Right atrium auricular region (tissue), 2 donors: ENCODE measurements at places on chromosomes 5 and 9. TPM values are rescaled to one million over a fixed set of nuclear protein-coding genes. Genes with fewer than 3 reads are reported as not detected.

The GFI1B gene
- total RNA-seq, result 0.35 TPM

The CDC25C gene
- total RNA-seq, result 0.30 TPM

The ABITRAM gene
- 7.3 TPM for total RNA-seq

The MAMDC4 gene
- total RNA-seq, result 2.0 TPM

The PPP1R2B gene
- not detected for total RNA-seq

DNA sequence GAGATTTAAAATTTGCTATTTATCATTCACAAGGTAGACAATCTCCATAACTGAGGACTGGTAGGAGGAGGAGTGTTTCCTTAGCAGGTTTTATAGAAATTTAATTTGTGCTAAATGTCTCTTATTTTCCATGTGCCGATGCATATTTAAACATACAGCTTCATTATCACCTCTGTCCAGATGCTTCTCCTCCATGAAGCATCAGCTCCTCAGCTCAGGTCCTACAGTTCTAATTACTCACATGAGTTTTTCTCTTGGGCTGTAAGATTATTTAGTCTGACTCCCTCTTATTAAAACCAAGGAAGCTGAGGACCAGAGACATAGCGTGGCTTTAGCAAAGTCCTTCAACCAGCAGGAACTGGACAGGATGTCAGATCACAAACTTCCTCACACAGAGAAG, 300.2 kb upstream of the PANK3 start:
- DNase-seq, result no peak

DNA sequence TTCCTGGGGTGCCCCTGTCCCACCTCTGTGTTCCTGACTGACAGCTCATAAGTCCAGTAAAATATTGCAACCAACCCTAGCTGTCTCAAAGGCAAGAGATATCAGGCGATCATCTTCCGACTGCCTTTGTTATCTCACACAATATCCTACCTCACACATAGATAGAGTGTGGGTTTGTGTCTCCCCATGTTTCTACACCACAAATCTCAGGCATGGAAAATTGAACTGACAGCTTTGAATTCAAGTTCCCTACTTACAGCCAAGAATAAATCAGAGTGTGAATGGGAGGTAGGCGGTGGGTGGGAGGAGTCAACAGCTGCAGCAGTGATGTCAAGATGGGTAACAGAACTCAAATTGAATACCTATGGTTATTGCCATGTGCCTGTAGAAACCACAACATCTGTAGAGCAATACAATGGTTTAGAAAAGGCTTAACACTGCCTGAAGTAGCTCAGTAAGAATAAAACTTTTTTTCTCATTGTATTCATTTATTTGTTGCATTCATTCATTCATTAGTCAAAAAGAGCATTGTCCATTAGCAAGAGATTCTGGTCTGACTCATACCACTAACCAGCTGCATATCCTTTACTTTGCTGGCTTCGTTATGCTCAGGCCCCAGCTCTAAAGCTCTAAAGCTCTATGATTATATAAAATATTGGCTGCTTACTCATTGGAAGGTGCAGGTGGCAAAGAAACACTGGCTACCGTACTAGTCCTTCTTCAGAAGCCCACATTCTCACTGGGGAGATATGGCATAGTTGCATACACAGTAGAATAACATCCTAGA, 108.2 kb upstream of the DMAC1 start:
- no peak for DNase-seq

DNA sequence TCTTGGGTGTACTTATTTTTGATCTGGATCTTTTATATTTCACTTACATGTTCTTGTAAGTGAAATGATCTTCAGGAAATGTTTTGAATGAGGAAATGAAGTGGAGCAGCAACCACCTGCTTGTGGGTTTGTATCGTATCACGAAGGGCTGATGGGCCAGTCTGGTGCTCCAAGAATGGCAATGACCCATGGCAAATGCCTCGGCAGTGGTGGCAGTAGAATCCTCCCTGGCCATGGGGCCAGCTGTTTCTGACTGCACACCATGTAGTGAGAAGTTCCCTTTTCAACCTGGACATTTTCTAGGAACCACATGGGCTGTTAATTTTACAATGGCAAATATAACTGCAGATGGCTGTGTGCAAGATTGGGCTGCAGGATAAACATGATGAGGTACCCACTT, 29.9 kb downstream of the MAT2B start:
- DNase-seq, result no peak

GRCh38 chr9:92432350-92432749, 8.1 kb upstream of the OMD start:
- no peak for DNase-seq

GRCh38 chr5:161373345-161373707, 173.2 kb downstream of the GABRB2 start:
- no peak for DNase-seq

DNA sequence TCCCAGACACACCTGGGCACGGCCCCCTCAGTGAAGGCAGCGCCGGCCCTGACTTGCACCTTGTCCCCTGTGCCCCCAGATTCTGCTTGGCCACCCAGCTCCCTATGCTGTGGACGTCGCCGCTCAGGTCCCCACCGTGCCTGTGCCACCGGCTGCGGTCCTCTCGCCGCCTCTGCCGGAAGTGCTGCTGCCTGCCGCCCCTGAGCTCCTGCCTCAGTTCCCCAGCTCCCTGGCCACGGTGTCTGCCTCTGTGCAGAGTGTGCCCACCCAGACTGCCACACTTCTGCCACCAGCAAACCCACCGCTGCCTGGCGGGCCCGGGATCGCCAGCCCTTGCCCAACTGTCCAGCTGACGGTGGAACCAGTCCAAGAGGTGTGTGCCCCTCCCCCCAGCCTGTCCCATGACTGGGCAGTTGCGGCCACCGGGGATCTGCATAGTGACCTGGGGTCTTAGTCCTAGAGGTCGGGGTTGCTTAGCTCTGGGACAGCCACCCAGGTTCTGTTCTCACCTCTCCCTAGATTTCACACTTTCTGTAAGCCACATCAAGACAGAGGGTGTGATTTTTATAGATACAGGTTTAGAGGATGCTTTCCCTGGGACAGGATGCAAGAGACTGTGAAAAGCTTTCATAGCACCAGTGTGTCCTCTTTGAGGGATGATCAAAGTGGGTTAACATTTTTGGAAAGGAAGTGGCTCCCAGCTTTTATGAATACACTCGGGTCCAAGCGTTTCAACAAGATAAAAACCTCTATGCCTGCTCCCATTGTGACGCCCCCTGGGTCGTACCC, 78.0 kb downstream of the WNK2 start:
- DNase-seq, result peak; percentile 55

DNA sequence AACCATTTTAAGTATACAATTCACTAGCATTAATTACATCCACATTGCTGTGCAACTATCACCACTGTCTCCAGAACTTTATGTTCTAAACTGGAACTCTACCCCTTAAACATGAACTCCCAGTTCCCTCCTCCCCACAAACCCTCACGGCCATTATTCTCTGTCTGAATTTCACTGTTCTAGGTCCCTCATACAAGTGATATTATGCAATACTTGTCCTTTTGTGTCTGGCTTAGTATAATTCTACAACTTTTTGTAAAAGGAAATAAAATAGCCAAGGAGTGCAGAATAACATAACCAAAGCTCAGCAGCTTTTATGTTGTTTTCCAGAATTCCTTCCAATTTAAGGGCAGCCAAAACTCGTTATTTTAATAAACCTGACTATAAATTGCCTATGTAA, 53.2 kb downstream of the NAA35 start:
- DNase-seq, result no peak

DNA sequence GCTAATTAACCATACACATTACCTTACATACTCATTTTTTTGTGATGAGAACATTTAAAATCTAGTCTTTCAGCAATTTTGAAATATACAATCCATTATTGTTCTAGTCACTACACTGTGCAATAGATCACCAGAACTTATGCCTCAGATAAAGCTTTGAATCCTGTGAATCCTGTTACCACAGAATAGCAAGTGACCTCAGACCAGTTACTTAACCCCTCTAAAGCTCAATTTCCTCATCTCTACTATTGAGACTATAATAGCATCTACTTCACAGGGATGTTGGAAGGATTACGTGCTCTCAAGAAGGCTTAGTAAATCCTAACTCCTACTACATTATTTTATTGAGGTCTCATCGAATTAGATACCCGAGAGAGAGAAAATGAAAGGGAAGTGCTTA, 60.2 kb upstream of the PIP5K1B start:
- no peak for DNase-seq

- DNase-seq, result peak; percentile 78
Observed at GRCh38 chr9:130701059-130702022, 7.8 kb downstream of the EXOSC2 start.

DNA sequence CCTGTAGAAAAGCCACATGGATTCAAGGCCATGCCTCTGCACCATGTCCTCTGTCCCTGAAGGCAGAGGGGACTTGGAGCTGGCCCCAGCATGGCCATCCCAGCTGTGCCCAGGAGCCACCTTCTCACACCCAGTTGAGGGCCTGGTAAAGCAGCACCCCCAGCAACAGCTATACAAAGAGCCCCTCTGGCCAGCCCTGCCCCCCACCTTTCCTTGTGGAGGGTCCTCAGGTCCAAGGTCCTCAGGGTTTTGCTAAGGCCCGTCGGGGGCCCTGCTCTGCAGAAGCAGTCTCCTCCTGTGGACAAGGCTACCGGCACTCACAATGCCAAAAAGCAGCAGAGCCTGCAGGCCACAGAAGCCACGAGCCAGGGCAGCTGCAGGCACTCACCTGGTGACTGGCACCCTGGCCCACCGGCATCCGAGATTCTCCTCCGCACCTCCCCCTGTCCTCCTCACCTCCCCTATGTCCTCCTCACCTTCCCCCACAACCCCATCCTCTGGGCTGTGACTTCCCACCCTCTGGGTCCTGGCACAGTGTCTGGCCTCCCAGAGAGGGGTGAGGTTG, 39.9 kb upstream of the LPCAT1 start:
- no peak for DNase-seq

GRCh38 chr9:113613815-113614413, 150.4 kb downstream of the RGS3 start:
- no peak for DNase-seq

DNA sequence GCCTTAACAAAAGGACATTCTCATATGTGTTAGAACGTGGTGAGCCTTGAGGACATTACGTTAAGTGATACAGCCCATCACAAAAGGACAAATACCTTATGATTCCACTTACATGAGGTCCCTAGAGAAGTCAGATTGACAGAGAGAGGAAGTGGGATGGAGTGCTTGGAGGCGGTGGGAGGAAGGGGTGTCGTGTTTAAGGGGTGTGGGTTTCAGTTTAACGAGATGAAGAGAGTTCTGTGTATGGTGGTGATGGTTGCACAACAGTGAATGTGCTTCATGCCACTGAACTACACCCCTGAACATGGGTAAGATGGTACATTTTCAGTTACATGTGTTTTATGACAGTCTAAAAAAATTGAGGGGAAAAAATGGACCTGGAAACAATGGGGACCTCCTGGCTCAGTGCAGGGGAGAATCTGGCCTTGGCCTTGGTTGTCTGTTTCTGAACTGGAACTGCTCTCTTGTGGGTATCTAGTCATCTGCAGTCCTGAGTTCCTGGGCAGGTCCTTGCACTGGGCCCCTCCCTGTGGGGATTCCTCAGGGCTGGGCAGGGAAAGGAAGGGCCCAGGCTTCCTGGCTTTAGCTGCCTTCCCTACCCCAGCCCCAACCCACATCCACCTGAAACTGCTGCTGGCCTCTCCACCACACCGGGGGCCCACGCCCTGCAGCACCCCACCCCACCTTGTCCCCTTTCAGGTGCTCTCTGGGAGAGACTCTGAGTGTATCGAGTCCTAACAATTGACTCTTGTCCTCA, 17.8 kb downstream of the LRRC8A start:
- no peak for DNase-seq

- DNase-seq, result peak; percentile 43
Observed at GRCh38 chr5:1732238-1732941, 67.2 kb downstream of the MRPL36 start.

GRCh38 chr9:70533492-70533891, 119.0 kb upstream of the KLF9 start:
- DNase-seq, result no peak

GRCh38 chr5:53962306-53962705, 348.1 kb downstream of the ARL15 start:
- DNase-seq, result no peak

GRCh38 chr5:41629897-41630296, 119.5 kb upstream of the PLCXD3 start:
- no peak for DNase-seq

DNA sequence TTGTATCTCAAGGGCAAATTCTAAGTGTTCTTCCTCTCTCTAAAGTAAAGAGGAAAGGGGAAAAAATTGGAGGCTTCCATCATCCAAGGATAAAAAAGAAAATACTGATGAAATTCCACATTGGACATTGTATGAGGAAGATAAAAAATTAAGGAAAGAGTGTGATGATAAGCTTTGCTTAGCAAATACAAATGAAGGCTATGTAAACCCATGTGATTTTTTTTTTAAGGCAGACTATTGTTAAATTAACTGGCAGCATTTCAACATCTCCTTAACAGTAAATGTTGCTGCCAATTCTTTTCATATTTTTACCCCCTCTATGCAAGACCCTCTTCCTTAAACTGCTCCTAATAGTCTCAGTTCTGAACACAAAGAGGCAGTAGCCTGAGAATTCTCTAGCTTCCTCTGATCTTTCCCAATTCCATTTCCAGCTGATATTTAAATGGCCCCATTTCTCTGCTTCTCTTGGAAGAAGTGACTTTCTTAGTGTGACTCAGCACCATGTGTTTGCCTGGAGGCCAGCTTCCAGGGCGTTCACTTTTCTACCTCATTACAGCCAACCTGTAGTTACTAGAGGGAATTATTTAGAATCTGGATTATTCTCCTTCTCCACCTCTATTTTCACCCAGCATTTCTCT, 159.7 kb downstream of the TLE1 start:
- peak; percentile 72 for DNase-seq

- no peak for DNase-seq
Observed at GRCh38 chr5:82956600-82956999, 120.6 kb downstream of the TMEM167A start.

DNA sequence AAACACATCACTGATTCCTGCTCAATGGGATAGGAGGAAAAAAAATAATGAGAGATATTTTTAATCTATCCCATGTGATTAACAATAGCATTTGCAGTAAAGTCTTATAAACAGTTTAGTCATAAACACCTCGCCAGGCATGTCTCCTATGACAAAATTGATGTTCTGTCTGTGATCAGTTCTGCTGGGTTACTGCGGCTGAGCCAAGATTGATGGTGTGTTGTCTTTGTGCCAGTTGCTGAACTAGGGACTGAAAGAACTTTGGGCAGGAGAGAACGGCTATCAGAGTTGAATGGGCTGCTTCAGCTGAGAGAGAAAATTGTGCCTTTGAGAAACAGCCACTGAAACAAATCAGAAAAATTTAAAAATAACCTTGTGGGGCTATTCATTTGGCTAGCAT, 37.3 kb upstream of the MAMDC2 start:
- DNase-seq, result no peak

DNA sequence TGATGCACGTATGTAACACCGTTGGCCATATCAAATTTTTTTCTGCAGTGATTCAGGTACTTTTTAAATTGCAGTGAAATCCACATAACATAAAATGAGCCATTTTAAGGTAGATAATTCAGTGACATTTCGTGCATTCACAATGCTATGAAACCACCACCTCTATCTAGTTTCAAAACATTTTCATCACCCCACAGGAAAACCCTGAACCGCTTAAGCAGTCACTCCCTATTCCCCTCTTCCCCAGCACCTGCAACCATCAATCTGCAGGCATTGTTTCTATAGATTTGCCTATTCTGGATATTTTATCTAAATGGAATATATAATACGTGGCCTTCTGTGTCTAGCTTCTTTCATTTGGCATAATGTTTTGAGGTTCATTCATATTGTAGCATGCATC, 79.2 kb downstream of the BOD1 start:
- no peak for DNase-seq

- no peak for DNase-seq
Observed at GRCh38 chr9:12797037-12797436, 22.2 kb downstream of the LURAP1L start.

- DNase-seq, result no peak
Observed at GRCh38 chr5:73440262-73440661, 8.3 kb downstream of the FOXD1 start.
